Stimulated activated CD8-positive, alpha-beta memory T cell treated with anti-CD3 and anti-CD28 coated beads, Interleukin-12 subunit alpha, Interleukin-12 subunit beta, amount 100 ng/mL, for 1 hour (primary cell): ENCODE measurements at places on chromosomes 11 and 22.

DNA sequence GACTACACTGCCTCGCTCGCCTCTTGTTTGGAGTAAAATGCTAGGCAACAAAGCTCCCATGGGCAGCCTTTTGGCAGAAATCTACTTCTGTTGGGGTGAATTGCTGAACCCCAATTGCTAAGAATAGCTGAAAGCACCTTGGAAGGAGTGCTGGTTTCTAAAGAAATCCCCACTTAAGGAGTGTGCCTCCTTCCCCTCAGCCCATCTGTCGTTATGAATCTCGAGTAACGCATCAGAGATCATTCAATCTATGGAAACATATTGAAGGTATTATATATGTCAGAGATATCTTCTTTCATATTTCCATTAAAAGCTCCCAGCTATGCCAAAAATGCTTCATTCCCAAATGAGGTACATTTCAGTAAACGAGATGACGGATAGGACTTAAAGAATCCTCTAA, 229.6 kb upstream of the BLID start:
- no peak for DNase-seq

DNA sequence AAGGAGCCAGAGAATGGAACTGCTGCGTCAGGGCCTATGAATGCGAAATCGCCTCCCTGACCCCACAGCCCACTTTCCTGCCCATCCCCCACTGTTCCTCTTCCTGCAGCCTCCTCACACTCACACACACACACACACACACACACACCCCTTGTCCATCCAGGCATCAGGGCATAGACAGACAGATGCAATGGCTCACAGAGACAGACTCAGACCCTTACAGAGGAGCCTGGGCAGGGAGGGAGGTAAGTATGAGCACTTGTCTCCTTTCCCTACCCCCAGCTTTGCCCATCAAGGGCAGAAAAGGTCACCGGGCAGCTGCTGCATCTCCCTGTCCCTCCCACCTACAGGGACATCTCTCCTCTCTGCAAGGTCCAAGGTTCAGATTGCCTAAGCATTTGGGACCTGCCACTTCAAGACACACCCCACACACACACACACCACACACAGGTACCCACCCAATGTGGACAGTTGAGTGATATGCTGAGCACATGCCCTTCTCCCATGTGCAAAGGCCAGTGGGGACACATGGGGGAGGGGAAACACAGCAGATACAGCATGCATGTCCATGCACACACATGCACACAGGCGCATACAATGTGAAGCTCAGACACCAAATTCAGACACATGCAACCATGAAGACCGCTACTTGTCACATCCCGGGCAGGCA, 2.0 kb upstream of the NRXN2 start:
- DNase-seq, result no peak

- DNase-seq, result no peak
Measured at GRCh38 chr11:124285610-124286344, 28.0 kb downstream of the OR8D1 start.

DNA sequence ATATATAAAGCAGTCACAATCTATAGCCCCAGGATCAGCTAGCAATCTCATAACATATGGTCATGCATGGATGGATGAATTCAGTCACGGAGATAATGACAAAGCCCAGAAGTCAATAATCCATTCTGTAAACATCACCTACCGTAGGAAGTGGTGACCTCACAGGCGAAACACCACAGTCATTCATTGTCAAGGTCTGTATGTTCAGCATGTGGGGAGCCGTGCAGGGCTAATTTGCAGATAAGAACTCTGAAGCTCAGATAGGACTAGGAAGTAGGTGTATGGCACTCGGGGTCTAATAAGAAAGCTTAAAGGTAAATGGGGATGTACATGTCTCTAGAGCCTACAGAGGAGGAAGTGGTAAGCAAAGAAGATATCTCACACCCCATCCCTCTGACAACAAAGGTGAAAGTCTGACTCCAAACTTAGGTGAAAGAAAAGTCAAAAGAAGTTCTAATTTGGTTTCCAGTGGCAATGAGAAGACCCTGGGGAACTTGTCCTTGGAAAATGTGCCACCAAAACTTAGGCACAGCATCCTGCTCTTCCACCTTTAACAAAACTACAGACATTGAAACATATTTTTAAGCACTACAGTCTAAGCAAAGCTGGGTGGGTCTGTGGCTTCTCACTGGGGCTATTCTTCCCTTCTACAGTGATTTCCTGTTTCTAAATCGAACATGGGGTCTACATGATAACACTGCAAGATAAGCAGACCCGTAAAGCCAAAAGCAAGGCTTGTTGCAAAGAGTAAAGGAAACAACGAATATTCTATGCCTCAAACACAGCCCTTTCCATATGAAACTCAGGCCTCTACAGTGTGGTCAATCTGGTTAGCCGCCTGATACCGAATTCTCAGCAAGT, 5.2 kb downstream of the CRTAM start:
- no peak for DNase-seq

DNA sequence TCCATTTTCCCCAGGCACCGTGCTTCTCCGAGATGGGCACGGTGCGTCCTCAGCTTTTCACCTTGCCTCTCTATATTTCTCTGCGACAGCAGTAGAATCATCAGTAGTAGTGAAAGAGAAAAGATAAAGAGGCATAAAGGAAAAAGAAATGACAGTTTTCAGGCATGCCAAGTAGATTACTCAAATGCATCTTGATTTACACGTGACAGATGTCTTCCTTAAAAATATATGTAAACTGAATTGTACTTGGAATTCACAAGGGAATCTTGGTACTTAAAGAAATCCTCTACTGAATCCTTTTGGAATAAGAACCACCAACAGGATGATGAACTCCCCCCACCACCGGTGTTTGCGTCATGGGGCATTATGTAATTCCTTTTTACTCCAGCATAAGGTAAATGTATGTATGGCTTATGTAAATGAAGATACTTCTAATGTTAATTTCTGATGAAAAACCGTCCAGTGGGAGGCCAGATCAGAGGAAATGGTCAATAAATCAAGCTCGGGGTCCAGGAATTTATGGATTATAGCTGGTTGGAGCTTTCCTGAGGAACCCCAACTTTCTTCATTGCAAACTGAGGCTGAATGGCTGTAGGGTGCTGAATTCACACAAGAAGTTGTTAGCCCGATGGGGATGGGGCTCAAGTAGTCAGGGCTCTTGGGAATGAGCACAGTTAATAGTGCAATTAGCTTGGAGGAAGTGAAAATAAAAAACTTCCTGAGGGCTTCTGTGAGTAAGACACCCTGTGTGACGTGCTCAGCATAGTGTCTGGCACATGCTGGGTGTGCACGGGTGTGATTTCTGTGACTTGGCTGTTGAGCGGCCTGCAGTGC, 630.4 kb downstream of the OPCML start:
- DNase-seq, result no peak

- DNase-seq, result no peak
Measured at GRCh38 chr11:112481893-112482292, 221.2 kb upstream of the PLET1 start.

- no peak for DNase-seq
Measured at GRCh38 chr11:17593466-17594245, 46.6 kb downstream of the OTOG start.
